ENCODE measurements at places on chromosomes 2 and 18.

GRCh38 chr2:219243291-219243761 is 1.9 kb downstream of the GLB1L start:
- DNase-seq = no peak

GRCh38 chr2:45168711-45169338 is 159.6 kb upstream of the SIX2 start:
- DNase-seq = no peak

DNA sequence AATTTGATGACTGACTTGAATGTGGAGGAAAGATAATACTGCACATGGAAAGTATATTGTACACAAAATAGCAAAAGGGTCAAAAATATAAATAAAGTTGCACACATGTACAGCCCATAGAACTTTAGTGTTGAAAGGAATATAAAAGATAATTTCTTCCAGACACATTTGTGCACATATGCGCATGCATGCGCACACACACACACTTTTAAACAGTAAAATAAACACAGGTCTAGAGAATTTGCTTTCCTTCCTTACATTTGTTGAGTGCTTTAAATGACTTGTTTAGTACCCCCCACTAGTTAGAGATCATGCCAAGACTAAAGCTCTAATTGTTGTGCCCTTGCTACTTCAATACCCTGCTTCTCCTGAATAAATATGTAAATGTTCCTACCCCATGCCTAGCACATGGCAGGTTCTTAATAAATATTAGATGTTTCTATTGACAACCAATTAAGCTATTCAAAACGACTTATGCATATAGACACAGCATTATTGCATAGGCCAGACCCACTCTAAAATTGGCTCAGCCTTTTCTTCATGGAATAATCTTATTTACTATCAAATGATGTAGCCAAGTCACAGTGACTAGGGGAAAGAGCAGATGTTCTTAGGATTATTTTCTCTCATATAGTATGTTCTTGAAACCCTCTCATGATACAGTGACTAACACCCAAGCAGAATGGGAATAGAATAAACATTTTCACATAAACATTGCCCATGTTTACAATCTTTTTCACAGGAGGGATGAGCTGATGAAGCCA is 165.5 kb upstream of the ACVR2A start:
- DNase-seq = no peak

- no peak for DNase-seq
These were observed 37.6 kb downstream of the SLC14A1 start for GRCh38 chr18:45761512-45762114.

- no peak for DNase-seq
These were observed 145.5 kb downstream of the CALCRL start for GRCh38 chr2:187302586-187302985.

DNA sequence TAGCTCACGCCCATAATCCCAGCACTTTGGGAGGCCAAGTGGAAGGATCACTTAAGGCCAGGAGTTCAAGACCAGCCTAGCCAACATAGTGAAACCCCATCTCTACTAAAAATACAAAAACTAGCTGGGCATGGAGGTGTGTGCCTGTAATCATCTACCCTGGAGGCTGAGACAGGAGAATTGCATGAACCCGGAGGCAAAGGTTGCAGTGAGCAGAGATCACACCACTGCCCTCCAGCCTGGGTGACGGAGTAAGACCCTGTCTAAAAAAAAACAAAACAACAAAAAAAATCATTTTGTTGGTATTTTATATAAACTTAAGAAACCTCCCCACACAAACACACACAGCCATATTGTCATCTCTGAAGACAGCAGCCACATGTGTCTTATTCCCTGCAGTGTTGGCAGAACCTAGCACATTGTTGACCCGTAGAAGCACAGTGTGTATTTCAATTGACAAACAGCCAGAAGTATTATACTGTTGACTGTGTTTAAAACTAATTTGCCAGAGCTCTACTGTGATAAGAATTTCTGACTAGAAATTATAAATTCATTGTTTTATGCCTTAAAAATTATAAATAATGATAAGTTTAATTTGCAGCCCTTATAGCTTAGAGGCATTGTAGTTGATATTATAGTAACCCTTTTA is 68.1 kb downstream of the DNAJC10 start:
- no peak for DNase-seq

- no peak for DNase-seq
These were observed 14.3 kb downstream of the INSIG2 start for GRCh38 chr2:118102433-118103082.

- DNase-seq = no peak
These were observed 84.2 kb downstream of the SETBP1 start for GRCh38 chr18:44764863-44765262.

- no peak for DNase-seq
These were observed 26.1 kb downstream of the MPHOSPH10 start for GRCh38 chr2:71156573-71156972.

- DNase-seq = no peak
These were observed 898.6 kb upstream of the KLHL29 start for GRCh38 chr2:22486343-22486742.

DNA sequence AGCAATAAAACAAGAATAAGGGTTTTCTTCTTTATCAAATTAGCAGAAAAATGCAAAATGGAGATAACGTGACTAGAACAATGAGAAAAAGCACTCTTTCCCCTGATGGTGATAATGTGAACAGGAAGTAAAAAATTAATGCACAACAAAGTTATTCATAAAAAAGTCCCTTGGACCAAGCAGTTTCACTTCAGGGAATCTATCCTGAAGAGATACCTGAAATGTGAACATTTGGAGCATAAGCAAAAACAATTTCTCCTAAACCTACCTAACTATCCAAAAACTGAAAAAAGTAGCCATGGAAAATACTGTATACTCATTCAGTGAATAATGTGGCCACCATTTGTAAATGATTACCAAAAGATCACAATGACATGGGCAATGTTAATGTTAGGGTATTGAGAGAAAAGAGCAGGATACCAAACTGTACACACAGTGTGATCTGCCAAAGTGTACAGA is 48.7 kb downstream of the TRIP12 start:
- no peak for DNase-seq

DNA sequence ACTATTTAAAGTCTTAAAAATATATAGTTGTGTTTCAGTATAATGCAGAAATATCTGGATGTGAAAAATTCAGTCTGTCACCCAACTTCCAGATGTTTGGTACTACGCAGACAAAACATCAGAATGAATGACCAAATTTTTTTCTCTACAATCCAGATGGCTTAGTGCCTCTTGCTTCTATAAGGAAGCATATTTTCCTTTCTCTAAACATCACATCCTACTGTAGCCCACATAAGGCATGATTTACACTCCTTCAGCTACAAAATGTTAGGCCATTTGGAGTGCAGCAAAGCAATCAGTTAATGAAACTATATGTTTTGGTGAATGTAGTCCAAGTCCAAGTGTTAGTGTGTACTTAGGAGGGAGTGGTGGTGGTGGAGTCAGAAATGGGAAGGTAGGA is 162.9 kb upstream of the SIX2 start:
- no peak for DNase-seq

DNA sequence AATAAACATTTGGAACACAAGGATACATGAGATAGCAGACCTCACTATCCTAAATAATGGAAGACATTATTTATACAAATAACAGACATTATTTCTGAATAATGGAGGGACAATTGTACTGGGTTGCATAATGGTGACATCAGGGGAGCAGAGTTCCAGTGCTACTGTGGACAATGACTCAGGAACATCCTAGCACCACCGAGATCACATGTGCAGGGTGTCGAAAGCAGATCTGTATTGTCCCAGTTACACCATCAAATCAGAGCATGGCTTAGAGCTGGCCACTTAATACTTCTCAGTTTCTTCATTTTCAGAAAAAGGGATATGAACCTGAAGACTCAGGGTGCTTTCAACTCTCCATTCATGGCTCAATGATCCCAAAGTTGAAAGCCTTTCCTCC is 249.1 kb upstream of the RBMS1 start:
- no peak for DNase-seq

DNA sequence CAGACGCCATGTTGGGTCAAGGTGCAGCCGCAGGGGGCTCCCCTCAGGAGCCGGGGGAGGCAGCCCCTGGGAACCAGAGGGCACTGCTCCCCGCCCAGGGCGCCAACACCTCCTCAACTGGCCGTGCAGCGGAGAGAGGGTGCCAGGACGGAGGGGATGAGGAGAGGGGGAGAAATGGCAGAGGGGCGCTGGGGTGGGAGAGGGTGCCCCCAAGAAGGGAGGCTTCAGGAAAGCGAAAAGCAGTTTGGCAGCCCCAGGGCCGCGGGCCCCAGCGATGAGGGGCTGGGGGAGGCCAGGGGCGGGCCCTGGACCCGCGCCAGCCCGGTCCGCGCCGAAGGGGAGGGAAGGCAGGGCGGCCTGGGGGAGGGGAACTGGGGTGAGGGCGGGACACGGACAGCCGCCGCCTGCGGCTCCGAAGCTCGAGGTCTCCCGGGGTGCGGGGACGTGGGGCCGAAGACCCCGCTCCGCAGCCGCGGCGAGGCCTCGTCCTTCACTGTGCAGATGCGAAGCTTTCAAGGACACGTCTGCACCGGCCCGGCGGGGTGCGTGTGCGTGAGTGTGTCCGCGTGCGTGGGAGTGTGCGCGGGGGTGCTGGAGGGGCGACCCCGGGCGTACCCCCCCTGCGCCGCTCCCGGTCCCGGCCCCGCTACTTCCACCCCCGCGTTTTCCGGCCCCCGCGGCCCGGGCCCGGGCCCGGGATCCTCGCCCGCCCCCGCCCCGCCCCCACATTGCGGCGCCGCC is 1.4 kb downstream of the DNMT3A start:
- no peak for DNase-seq

GRCh38 chr2:168643979-168644378 is 158.5 kb upstream of the NOSTRIN start:
- DNase-seq = no peak

- no peak for DNase-seq
These were observed 132.9 kb downstream of the SOCS6 start for GRCh38 chr18:70421471-70422390.

- no peak for DNase-seq
These were observed 198.7 kb upstream of the SALL3 start for GRCh38 chr18:78780719-78781600.

DNA sequence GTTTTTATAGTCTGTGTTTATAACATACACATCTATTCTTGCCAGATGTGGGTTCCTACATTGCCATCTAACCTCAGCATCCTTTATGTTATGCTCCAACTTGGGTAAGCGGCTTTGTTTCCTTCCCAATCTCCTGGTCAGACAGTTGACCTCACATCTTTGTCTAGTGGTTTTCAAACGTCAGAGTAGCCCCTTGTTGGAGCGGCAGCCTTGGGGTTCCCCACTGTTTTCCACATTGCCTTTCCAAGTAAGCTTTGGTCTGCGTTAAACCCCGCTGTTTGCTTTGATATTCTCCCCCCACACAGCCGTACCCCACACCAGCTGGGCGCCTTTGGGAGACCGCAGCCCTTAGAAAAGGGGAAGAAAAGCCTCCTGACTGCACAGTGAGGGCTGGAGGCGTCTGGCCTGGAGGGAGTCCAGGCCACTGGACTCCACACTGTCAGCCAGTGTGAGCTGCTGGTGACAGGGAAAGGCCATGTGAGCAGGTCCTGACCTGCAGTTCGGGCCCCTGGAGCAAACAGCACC is 83.3 kb downstream of the MALT1 start:
- DNase-seq = no peak

- DNase-seq = no peak
These were observed 83.1 kb downstream of the DCC start for GRCh38 chr18:52422985-52423601.

DNA sequence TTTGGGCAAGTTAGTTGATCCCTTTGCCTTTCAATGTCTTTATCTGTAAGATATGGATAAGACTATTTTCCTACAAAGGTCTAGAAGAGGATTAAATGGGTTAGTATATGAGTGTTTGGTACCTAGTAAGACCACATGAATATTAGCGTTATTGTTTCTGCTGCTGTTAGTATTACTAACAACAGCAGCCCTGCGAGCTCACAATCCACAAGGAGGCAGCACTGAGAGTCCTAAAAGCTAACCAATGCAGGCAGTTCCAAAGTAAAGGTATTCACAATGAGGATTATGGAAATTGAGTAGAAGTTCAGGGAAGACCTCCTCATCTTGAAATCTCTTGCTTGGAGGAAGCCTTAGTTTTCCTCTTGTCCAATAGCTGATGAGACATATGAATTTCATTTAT is 248.9 kb downstream of the TDRD15 start:
- DNase-seq = no peak

DNA sequence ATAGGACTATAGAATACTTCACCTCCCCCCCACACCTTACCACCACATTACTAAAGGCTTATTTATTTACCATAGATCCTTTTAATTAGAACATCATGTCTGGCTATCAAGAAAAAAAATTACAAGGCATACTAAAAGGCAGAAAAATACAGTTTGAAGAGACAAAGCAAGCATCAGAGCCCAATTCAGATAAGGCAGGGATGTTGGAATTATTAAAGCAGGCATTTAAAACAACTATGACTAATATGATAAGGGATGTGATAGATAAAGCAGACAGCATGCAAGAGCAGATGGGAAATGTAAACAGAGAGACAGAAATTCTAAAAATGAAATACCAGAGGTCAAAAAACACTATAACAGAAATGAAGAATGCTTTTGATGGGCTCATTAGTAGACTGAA is 55.4 kb upstream of the SMIM21 start:
- no peak for DNase-seq

DNA sequence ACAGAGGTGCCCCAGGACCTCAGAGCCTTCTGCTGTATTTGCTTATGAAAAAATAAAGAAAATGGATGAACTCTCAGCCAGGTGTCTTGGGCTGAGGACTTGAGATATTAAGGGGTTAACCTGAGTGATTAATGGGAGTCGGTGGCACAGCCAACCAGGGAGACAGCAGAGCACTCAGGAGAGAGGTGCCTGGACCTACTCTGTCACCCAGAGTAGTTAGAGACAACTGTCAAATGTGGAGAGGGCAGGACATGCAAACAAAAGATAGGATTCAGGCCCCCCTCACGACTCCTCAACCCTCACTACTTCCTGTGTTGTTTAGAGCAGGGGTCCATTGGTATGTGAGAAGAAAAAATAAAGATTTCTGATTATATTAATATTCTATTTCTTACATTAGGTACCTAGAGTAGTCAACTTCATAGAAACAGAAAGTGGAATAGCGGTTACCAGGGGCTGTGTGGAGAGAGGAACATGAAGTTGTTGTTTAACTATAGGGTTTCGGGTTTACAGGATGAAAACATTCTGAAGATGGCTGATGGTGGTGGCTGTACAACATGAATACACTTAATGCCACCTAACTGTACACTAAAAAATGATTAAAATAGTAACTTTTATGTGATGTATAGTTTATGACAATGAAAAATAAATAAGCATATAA is 28.6 kb upstream of the CETN1 start:
- no peak for DNase-seq

- no peak for DNase-seq
These were observed 3.1 kb upstream of the SEH1L start for GRCh38 chr18:12944709-12945108.

DNA sequence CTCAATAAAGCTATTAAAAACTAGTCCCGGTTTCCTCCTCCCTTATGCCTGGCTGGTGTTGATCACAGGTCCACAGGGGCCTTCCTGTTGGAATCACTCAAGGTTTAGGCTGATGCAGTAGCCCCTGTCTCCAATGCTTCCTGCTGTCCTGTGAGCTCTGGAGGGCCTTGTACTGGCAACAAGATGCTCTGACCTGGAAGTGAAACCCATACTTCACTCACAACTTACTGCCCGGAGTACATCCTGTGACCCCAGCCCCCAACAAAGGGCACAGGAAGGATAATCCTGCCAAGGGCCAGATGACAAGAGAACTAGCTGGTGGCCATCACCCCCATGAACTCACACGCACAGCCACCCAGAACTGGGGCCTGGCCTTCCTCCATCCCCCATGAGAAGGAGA is 50.3 kb downstream of the ZBTB7C start:
- DNase-seq = no peak
